Activated CD8-positive, alpha-beta memory T cell treated with anti-CD3 and anti-CD28 coated beads for 48 hours (primary cell): ENCODE measurements at places on chromosomes 11 and 22.

GRCh38 chr11:11148104-11148509 lies 204.9 kb downstream of the CSNK2A3 start:
- DNase-seq = no peak

DNA sequence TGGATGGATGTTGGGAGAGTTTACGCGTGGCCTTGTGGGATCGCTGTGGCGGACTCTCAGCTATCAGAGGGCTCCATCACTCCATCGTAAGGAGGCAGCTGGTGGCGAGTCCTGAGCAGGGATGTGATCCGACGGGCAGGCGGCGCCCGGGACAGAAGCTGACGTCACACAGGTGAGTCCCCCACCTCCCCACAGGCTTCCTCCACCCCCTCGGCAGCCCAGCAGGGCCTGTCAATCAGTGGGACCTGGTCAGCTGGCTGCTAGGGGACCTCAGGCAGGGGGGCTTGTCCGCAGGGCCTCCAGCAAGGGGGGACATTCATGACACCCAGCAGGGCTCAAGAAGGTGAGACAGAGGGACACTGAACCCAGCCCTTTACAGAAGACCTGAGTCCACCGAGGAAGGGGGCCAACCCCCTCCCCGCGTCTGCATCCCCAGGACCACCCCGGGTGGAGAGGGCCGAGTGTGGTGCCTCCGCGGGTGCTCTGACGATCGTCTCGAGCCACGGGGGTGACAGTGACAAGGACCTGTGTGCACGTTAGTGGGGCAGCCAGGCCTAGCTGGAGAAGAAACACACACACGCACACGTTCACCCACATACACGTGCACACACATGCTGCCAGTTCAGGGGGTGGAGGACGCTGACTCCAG lies 7.1 kb downstream of the HRAS start:
- DNase-seq = no peak

DNA sequence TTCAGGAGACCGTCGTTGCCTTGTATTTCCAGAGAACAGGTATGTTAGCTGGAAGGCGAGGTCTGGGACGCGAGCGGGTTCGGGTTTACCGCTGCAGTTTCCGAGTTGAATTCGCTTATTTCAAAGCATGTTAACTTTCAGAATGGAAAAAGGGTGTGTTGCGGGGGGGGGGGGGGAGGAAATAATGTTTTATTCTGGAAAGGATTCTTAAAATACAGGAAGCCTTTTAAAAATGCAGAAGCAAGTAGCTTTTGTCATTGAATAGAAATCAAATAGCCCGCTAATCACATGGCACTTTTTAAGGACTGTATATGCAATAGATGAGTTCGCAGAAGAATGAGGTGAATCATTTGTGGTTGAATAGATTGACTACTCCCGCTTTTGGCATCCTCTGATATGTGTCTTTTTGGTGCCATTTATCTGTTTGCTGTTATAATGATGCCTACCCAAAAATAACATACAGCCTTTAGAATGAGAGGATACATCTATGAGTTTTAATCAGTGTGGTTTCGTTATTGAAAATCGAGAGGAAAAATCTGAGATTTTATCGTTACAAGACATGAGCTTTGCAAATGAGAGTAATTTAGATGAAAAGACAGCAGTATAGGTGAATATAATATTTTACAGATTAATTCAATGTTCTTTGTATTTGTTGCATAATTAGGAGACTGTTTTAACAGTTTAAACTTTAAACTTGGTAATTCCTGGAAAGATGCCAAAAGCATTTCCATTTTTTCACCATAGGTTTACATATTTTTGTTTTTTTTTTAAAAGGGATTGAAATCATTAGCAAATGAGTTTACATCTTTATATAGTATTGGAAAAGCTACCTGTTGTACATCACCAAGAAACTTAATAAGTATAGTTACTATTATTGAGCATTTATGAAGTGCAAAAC lies 1.7 kb downstream of the PDE3B start:
- DNase-seq = no peak

DNA sequence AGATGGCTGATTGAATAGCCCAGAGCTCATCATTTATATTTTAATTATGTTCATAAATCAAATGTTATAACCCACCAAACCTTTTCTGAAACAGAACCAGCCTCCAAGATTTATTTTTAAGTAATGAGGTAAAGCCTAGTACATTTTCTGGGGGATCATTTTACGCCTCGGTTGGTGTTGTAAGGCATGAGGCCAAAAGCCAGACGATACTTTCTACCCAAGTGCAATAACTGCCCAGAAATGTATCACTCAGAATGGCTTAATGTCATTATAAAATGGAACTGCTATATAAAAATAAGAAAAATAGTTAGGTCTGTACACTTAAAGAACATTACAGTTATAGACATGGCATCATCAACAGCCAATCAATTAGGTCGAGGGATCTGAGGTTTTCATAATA lies 283.3 kb downstream of the CADM1 start:
- no peak for DNase-seq

DNA sequence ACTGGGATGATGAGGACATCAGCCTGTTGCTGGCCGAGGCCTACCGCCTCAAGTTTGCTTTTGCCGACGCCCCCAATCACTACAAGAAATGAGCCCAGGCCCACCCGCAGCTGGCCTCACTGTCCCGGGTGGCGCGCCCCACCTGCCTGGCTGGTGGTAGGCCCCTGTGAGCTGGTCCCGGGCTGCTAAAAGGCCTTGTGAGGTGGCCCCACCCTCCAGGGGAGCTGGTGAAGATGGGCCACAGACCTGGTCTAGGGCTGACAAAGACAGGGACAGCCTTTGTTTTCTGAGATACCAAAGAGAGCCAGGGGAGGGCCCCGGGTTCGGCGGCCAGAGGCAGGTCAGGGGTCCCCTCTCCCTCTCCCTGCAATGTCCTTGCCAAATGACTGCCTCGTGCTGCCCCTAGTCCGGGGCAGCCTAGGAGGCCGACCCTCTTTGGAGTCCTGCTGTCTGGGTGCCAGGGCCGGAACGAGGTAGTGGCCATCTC lies 411.1 kb downstream of the TBC1D22A start:
- no peak for DNase-seq

DNA sequence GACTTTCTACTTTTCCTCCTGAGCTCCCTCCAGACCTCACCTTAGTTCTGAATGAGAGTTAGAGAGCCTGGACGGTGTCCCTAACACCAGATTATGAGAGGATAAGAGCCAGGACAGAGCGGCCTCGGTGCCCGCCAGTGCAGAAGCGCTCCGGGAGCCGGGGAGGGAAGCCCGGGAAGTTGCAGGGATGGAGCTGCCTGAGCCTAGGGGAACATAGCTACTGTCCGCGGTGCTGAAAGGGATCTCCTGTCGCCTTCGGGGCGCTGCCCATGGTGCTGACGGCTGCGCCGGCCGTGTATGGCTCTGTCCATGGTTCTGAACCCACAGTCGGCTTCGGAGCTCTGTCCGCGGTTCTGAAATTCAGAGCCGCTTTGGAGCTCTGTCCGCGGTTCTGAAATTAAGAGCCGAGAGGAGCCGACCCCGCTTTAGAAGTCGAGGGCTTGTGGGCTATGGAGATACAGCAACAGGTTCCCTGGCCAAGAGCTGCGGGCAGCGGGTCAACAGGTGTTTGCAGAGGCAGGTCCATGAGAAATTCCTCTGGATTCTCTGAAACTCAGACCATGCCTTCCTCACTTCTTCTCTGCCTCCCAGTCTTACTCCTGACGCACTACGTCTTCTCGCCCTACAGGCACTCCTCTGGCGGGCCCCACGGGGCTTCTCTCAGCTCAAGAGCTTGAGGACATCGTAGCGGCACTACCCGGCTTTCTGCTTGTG lies 814 bp downstream of the NPAS4 start:
- peak; percentile 94 for DNase-seq

DNA sequence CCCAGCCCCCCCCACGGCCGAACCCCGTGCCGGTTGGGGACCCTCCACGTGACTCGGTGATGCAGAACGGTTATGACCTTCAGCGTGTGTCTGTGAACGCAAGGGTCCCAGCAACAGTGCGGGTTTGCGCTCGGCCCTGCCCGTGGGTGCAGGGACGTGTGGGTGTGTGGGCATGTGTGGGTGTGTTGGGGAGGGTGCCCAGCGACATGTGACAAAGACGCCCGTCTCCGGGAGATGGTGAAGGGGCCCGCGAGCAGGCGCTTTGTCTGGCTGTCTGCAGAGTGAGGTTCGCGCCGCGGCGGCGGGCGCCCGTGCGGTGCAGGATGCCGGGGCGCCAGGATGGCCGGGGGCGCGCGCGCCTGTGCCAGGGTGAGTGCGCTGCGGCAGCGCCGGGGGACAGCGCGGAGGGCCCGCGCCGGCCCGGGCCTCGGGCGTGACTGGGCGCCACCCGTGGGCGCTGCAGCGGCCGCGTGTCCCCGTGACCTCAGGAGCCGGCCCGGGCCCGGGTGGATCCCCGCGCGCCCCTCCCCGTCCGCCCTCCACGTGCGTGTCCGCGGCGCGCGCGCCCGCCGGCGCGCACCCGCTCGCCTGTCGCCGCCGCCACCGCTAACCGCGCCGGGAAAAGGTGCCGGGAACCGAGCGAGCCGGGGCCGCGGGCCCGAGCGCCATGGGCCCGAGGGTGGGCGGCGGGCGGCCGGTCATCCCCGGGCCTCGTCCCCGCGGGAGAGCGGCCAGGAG lies at the start of gene LRFN4:
TSS of gene LRFN4 (plus strand) at position 569 of the 738 bp plus-strand sequence. CDS start 681 bp downstream, outside the sequence.
- DNase-seq = peak; percentile 66

DNA sequence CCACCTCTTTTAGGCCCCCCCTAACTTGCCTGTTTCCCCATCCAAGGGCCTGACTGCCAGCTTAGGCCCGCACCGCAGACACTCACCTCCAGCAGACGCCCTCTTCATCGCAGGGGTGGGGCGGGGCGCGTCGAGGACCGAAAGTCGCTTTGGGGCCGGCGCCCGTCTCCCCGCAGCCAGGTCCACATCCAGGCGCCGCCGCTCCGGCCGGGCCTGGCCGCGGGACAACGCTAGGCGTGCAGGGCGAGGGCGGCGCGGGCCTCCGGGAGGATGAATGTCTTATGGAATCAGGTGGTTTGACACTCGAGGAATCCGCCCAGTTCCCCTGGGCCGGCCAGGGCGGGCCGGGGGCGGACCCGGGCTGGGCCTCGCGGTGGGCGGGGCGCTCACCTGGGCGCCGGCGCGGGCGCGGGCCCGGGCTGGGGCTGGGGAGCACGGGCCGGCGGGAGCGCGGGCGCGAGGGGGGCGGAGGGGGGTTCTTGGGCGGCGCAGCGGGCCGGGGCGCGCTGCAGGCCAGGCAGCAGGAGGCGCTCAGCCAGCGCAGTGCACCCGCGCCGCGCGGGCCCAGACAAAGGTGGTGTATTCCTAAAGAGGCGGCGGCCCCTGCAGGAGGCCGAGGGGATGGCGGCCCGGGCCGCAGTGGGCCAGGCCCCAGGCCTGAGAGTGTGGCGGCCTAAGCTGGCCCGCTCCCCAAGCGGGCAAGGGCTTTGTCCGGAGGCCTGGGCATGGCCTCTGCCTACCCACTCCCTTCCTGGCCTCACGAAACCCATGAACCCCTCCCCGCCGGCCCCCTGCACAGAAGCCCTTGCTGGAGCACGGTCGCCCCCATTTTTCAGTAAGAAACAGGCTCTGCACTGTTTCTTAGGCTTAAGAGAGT lies 177.6 kb downstream of the IGLL1 start:
- peak; percentile 28 for DNase-seq

- DNase-seq = no peak
Observed at GRCh38 chr11:113493206-113493605, 18.0 kb upstream of the DRD2 start.

- DNase-seq = no peak
Observed at GRCh38 chr22:38233427-38233826, 31.6 kb downstream of the MAFF start.

GRCh38 chr11:125468852-125469251 lies 27.2 kb downstream of the FEZ1 start:
- no peak for DNase-seq

DNA sequence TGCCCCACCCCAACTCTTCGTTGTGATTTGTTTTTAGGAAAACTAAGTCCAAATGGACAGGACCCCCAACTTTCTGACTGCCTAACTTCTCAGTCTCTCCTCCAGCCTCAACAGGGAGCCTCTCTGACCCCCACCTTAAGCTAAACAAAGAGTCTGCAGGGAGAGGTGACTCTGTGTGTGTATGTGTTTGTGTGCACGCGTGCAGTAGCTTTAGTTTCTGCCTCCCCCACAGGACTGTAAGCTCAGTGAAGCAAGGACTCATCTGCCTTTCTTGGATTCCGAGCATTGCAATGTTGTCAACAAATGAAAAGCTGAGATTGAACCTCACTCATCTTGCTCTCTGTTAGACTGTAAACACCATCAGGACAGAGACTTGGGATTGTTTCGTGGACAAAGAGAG lies 7.9 kb downstream of the SNAP29 start:
- DNase-seq = no peak

DNA sequence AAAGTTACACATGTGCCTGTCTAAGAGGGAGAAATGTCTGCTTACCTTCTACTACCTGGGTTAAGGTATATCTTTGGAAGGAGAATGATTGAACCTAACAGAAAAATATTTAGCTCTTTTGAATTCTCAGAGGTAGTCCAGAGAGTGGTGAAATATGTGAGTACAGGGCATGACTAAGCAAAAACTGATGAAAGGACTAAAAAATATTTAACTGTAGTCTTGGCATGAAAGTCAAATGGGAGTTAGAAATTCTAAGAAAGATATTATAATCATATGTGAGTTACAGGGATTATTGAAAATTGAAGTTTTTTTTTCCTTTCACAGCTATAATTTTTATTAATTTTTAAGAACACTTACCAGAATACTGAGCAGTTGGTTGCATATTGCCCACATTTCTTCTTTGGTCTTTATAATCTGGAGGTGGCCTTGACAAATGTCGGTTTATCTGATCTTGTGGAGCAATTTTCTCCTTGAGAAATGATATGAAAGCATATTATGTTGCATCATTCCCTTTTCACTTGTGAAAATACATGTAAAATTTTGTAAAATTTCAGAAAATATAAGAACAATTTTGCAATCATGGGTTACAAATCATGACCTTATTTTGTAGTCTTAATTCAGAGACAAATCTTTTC lies 61.4 kb upstream of the MTMR2 start:
- no peak for DNase-seq

DNA sequence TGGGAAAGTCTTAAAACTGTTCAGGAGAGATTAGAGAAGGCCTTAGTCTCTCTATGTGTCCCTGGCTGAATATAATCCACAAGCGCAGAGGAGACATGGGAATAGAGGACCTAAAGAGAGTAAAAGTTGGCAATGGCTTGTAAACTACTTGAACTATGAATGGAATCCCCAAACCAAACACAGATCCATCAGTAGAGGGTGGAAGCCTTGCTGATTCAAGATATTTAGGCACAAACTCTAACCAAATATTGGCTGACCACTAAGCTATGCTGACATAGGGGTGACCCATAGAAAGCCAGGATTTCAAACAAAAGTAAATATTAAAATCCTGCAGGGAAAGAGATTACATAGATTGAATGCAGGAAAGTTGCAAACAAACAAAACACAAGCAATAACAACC lies 439.2 kb downstream of the DLG2 start:
- DNase-seq = no peak

DNA sequence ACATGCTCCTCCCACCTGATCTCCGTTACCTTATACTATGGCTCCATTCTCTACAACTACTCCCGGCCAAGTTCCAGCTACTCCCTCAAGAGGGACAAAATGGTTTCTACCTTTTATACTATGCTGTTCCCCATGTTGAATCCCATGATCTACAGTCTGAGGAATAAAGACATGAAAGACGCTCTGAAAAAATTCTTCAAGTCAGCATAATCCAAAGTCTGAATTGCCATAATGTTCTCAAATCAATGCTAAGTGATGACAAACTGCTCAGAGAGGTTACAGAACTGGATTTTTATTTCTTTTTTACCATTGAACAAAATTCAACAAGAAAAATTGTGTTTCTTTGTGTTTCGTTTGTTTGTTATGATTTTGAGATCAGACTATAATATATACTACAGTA lies 7.6 kb downstream of the OR9G4 start:
- DNase-seq = no peak

- no peak for DNase-seq
Observed at GRCh38 chr11:46421257-46421880, 29.8 kb upstream of the CHRM4 start.
